Vagina (tissue), 2 donors: ENCODE measurements at places on chromosomes 2 and 18. TPM values are rescaled to one million over a fixed set of nuclear protein-coding genes. Genes with fewer than 3 reads are reported as not detected.

DNA sequence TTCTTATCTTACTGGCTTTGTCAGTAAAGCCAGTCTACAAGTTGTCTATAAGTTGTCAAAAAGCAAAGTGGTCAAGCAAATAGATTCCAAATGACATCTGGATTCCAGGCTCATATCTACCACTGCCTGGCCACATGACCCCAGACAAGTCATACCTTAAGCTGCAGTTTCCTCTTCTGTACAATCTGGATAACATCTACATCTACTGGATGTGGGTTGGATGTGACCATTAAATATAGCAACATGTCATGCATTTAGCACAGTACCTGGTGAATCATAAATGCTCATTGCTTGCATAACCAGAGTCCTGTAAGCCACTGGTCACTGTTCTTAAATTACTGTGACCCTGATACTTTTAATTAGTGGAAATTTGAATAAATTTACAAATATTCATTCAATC lies 16.8 kb downstream of the COBLL1 start:
- DNase-seq = no peak

DNA sequence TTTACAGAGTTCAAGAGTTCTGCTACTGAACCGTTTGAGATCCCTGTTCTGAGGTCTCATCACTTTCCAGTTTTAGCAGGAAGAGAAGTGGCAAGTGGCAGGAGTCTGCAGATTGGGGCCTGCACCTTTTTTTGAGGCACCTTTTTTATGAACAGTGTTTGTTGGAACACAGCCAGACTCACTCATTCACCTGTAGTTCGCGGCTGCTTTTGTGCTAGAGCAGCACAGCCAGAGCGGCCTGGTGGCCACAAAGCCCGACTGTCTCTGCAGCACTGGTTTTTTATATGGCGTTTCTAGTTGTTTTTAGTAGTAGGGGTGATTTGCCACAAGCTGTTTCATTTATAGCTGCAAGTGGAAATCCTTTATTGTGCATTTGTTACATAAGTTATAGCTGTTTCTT lies 8.6 kb downstream of the ACP1 start:
- no peak for DNase-seq

- DNase-seq = no peak
Observed at GRCh38 chr2:79219383-79219988, 59.9 kb upstream of the REG3A start.

DNA sequence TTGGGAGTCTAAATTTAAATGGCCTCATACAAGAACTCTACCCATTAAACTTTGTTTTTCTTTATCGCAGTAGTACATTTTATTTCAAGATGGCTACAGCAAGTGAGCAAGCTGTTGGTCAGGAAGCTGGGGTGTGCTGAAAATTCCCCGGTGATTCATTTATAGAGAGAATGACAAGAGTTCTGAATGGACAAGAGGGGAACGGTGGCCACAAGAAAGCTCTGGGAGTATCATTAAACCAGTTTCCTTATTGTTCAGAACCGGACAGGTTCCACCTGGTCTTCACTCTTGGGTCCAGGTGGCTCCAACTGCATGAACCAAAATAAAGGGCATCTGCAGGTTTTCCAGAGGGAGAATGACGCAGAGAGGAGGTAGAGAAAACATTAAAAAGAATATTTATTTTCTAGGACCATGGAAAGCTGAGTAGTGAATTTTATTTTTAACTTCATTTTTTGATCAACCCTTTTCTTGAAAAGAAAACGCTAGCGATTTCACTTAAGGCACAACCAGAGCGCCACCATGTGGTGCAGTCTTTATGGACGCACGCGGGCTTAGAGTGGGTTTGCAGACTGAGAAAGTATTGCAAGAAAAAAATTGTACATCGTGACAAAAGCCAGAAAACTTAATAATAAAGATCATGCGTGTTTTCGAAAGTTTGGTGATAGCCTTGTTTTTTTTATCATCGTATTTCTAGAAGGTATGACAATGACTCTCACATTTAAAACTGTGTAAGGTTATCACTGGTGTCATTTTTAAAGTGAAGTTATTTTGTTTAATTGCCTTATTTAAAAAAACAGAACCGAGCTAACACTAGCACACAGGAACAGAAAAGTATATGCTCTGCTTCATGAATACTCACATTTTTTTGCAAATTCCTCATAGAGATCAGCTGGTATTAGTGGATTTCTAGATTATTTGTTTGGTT lies 97.9 kb upstream of the NOL4 start:
- no peak for DNase-seq

DNA sequence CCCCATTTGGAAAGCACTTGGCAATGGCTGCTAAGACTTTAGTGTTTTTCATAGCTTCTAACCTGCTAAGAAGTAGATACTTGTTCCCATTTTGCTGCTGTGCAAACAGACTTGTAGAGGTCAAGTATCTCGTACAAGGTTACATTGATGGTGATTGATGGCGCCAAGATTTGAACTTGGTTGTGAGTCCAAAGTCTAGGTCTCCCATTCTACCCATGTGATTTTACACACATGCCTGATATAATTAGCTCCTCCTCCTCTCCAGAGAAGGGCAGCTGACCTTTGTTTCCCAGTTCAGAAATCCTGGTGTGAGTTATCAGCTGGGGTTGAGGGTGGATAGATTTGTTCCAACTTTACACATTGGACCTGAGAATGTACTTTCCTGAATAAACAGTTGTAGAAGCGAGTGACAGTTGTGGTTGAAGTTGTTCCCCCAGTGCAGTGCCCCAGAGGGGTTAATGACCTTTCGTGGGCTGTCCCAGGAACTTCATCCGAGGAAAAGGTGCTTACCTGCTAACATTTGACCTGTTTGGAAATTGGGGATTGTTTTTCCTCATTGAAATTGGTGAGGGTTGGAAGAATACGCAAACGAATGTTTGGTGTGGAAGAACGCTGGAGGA lies 10.4 kb downstream of the TCF7L1 start:
- no peak for DNase-seq

- no peak for DNase-seq
Observed at GRCh38 chr2:17251171-17251570, 267.1 kb downstream of the RAD51AP2 start.

GRCh38 chr18:71336576-71337210 lies 1047.8 kb downstream of the SOCS6 start:
- no peak for DNase-seq

Gene DNAJC27
- total RNA-seq = 11.3 TPM

Gene ABHD1
- not detected for total RNA-seq

- DNase-seq = no peak
Observed at GRCh38 chr2:224671731-224672130, 44.4 kb downstream of the CCDC195 start.

DNA sequence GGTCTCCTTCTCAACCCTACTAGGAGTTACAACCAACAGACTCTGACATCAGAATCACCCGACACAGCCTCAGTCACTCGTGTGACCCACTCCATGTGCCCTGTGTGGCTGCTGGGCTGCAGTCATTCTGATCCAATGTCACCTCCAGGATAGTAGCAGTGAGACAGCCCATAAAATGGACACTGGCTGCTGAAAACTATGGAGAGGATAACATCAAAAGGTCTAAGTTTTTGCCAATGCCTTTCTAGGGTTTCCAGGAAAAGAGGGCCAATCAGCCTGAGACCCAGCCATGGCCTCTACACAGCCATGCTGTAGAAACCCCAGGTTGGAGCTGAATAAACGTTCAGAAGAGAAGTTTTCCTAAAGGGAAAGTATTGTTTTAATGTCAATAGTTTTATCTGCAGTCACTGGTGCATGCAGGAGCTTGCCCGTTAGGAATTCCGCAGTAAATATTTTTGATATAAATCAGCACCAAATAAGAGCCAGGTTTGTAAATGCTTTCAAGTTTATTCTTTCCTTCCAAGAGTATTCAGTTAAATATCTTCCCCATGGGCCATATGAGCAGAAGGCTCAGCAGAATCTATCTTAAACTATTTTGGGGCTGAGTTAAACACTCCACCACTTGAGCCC lies 92.2 kb upstream of the PID1 start:
- DNase-seq = no peak

Gene CRIM1
- 60.4 TPM for total RNA-seq

DNA sequence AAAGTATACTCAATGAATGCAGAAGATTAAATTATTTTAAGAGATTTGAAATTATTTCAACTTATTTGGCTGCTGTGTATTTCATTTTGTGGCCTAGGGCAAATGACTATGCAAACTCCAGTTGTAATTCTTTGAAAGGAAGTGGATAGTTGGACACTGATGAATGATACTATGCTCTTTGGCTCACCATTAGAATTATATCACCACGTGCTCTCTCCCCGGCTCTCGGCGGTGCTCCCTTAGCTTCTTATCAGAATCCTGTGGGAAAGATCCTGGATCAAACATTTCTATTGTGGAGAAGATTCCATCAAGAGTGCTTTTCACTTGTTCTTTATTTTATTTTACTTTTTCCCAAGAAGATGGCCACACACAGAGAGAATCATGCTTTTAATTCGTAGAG lies 55.2 kb downstream of the ADCYAP1 start:
- no peak for DNase-seq

GRCh38 chr2:234368861-234369261 lies 128.0 kb downstream of the ARL4C start:
- DNase-seq = no peak

Gene ABCB11
- total RNA-seq = not detected

Gene PKDCC
- 146 TPM for total RNA-seq
